Eye (tissue), 1 donor: ENCODE measurements at places on chromosomes 5 and 9.
A peak's percentile ranks its signal among the peaks of the same experiment; 100 is the strongest.

- no peak for DNase-seq
Observed at GRCh38 chr9:134303601-134304000, 22.7 kb upstream of the RXRA start.

DNA sequence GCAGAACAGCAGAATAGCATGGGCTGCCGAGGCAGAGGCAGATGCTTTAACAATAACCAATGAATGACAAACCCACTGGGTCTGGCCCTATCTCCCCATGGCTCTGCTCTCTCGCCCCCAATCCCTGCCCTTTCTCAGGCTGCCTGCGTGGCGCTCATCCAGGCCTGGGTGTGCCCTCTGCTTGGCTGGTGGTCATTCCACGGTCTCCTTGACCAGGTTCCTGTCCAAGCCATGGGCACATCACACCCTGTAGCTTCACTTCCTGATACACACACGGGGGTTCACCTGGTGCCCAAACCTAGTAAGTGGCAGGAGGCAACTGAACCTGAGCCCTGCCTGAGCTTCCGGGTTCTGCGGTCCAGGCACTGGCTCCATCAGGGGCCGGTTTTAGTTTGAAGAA is 87.6 kb downstream of the DAP start:
- DNase-seq, result no peak

DNA sequence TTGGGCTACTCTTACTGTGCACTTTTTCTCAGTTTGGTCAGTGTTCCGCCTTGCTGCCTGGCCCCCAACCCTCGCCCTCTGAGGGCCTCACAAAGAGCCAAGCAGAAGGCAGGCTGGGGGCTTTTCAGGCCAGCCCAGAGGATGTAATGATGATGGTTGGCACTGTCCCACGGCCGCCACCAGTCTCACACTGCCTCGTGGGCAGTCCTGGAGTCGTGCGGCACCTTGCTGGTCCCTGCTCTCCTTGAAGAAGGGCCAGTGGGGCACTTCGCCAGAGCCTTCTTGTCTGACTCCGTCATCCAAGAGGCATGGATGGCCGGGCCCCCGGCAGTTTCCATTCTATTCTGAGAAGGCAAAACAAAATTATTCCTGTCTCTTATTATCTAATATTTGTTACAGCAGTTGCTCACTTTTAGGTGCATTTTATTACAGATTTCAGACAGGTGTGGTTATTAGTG is 21.0 kb downstream of the TENT4A start:
- no peak for DNase-seq

GRCh38 chr9:89706731-89707191 is 101.9 kb downstream of the GADD45G start:
- DNase-seq, result no peak

DNA sequence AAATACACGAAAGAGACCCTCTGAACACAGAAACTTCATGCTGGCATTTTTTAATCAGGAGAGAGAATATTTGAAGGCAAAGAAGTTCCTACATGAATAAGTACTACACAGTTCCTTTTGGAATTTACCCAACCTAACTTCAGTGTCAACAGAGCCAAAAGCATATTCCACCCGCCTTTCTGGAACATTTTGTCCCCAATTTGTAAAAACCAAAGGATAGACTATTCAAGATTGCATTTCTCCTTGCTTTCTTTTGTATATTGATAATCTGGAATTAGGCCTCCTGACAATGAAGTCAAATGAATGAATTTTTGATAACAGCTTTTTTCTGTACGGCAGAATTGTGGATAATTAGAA is 39.4 kb upstream of the TRAF1 start:
- DNase-seq, result no peak

DNA sequence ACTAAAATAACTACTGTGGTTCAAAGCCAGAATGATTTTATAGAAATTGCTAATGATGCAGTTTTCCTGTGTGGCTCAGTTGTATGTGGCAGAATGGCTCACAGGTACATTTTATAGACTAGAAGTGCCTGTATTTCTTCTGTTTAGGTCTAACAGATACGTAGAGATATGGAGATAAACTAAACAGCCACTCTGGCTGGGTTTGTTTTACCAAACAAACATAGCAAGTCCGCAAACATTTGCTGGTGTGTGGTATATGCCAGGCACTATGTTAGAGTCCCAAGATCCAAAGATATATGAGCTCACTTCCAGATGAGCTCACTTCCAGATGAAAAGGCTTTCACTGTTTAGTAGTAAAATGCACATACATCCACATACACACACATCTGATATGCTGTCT is 24.4 kb downstream of the ADRB2 start:
- no peak for DNase-seq

GRCh38 chr9:106922026-106922425 is 59.1 kb downstream of the ZNF462 start:
- DNase-seq, result no peak

GRCh38 chr5:150419630-150420270 is 7.0 kb upstream of the CD74 start:
- no peak for DNase-seq

- DNase-seq, result peak; percentile 37
Observed at GRCh38 chr5:92081958-92082712, 699.0 kb upstream of the ARRDC3 start.

DNA sequence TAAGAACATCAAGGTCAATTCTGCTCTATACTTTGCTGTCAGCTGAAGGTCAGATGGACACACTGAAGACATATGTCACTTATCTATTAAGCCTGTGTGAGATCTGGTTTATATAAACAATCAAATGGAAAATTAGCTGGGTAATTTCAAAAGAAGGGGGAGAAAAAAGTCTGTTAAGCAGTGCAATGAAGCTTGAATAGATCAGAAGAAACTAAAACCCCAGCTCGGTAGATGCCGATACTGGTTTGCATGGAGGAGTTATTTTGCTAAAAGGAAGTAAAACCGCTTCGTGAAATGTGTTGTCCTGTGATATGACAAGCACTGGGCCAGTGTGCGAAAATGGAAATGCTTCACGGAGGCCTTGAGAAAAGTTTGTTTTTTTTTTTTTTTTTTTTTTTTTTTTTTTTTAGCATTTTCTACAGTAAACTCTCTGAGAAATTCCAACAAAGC is 148.8 kb downstream of the MEF2C start:
- peak; percentile 26 for DNase-seq

DNA sequence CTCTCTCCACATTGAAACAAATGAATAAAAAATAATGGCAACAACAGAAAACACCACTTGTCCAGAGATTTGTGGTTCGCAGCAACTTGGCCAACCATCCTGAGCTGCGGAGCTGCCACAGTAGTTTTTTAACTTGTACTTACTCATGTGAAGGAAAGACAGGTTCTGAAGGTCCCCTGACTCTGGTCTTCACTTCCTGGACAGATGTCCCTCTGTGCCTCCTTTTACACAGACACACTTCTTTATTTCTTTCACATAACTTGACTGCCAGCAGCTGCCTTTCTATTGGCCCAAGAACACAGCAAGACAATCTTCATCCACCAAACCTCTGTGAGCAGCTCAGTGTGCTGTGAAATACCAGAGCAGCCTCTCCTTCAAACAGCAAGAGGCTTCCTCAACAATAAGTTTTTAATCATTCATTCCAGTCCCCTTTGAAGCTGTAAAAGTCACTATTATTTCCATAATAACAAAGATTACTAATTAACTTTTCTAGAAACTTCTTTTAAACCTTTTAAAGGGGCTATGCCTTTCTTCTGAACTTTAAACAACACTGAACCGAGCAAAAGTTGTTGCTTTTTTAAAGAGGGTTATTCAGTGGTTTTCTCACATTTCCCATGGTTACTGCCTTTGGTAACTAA is 198.7 kb downstream of the NR2F1-AS1 start:
- no peak for DNase-seq

DNA sequence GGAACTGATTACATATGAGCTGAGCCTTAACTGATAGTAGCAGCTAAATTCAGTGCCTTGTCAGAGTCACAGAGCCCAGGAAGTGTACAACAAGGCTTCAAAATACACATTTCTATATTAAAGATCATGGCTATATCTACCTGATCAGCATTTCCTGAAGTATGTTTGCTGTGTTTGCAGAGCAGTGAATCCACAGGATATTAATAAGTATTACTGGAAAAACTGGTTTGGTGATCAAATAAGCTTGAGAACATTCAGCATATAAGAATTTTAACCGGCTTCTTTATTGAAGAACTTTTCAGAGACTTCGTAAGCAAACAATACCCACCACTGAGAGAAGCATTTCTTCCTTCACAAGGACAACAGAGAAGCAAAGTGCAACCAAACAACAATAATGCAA is 227.0 kb downstream of the ELAVL2 start:
- DNase-seq, result peak; percentile 9

DNA sequence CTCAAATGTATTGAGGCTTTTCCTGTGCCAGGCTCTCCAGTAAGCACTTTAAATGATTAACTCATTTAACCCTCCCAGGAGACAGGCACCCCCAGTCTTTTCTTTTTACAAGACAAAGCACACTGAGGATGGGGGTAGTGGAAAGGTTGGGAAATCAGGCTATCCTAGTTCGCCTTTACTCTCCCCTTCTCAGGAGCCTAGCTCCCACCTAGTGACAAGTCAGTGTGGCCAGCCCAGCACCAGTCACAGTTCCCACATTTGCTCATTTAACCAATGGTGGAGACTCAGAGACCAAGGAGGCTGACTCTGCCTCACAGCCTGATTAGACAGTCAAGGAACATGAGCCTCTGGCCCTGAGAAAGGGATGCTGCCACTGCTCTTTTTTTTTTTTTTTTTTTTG is 3.5 kb downstream of the ALDH7A1 start:
- DNase-seq, result no peak

DNA sequence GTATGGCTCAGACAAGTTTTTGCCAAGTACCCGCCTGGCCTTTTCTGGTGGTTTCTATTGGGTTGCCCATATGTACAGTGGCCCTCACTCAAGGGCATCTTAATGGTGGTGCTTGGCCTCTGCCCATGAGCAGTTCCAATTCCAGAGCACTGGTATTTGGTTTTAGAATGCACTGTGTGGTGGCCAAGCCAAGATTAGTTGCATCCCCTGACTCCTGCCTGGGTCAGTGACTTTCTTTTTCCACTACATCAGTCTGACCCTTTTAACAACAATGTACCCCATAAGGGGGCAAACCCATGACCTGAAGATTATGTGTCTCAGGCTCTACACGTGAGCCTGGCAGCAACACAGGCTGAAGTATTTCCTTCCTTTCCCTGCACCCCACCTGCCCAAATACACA is 34.2 kb downstream of the NPR3 start:
- DNase-seq, result no peak

DNA sequence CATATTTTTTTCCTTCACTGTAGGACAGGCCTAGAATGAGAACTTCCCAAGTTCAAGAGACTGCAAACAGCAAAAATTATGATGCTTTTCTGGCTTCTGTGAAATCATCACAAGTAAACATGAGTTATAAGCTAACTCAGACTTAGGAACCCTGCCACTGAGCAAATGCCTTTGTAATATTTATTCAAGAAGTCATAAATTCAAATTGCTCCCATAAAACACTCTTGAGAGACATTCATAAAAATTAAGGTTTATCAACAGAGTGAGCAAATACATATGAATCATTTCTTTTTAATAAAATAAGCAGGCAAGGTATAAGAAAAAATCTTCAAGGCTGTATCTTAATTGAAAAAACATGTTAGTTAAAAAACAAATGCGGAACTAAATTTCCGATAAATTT is 124.2 kb downstream of the GNA14 start:
- no peak for DNase-seq

DNA sequence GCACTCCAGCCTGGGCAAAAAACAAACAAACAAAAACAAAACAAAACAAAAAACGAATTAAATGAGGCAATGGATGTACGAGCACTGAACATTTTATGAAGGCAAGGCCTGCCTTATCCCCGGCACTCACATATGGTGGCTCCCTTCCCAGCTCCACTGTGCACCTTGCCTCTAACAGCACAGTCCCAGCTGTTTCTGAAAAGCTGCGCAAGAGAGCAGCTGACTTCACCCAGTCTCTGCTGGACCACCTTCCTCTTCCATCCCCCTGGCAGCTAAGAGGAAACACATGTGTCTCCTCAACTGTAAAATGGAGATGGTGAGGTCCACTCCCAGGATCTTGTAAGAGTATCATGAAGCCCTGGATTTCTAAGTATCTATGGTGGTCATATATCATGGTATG is 100.7 kb downstream of the KLF4 start:
- DNase-seq, result no peak

- no peak for DNase-seq
Observed at GRCh38 chr5:36049949-36050348, 16.7 kb downstream of the UGT3A2 start.

DNA sequence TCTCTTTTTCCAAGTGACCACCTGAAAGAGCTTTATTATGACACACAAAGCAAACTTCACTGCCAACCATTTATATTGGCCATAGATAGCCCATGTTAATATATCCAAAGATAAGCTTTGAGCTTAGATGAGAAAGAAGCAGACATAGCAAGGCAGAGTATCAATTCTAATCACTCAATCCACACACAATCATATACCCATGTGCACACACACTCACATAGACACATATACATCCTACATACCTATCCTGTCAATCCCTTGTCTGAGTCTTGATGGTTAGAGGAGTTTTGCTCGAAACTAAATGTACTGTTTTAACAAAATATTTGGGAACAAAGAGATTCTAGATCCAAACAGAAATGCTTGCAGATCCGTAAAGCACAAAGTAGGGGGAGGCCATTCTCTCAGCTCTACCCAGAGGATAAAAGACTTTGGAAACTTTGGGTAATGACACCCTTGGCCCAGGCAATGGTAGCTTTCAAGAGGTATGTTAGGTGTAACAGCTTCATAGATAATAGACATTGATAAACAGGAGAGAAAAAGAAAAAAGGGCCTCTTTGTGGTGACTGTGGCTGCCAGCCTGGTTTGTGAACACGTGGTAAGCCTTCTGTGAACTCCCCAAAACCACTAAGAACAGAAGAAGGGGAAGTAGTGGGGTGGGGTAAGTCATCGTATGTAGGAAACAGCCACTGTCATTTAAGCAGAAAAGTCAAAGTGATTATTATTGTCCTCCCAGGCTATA is 121.6 kb downstream of the TLR4 start:
- no peak for DNase-seq

- no peak for DNase-seq
Observed at GRCh38 chr9:109455391-109455790, 42.7 kb downstream of the PTPN3 start.

GRCh38 chr5:2742921-2743679 is 8.4 kb downstream of the IRX2 start:
- peak; percentile 60 for DNase-seq

DNA sequence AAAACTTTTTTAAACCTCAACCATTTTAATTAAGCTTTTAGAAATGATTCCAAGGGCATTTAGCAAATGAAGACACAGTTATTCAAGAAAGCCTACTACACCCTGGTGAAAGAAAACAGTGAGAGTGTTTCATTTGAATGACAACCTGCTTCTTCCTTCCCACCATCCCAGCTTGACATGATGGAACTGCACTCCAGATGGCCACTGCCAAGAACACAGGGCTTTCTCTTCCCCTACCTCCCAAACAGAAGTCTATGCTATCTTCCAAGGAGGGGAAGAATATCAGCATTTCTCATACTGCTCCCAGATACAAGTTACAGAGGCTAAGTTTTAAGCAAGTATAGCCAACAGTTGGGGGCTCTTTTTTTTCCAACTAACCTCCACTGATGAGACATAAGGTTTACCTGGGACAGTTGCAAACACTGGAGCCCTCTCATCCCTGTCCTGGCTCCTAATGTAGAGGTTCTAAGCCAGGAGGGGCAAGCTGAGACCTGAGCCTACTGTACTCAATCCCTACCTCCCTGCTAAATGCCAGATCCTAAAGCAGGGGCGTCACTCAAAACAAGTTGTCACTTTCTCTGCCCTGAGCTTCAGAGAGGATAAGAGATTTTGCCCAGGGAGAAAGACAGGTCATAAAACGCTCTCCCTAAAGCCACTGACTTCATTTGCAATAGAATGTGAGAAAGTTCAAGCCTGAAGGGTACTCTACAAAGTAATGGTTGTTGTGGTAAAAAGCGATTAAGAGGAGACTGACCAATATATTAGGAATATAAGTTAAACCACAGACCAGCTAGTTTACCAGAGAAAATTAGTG is 88.5 kb upstream of the SLC27A6 start:
- DNase-seq, result no peak
